M059J (cell line): ENCODE measurements at places on chromosomes 11 and 22.

GRCh38 chr11:121070951-121071845, 29.8 kb upstream of the TECTA start:
- no peak for DNase-seq

- no peak for DNase-seq
These were observed 1.3 kb downstream of the TEF start for GRCh38 chr22:41383085-41383484.

GRCh38 chr22:24319451-24319850, 48.8 kb downstream of the SPECC1L start:
- no peak for DNase-seq

DNA sequence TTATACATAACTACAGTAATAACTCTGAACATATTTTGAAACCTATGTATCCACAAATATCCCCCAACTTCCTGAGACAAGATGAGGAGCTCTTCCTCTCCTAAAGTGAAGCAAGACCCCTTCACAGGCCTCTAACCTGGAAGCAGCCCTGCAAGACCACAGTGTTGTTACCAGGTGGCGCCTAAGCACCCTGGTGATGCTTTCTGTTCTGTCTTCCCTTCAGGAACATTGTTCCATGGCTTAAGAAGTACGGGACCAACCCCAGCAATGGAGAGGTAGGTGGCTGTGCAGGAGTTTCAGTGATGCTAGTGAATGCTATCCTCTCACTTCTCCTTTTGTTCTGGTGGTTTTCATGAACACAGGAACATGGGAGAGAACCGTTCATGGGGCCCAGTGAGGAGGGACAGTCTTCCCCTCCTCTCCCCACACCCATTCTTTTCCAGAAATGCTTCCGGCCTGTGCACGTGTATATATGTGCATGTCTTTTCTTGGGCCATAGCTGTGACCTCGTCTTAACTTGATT, 6.4 kb downstream of the PPIL2 start:
- DNase-seq, result no peak

DNA sequence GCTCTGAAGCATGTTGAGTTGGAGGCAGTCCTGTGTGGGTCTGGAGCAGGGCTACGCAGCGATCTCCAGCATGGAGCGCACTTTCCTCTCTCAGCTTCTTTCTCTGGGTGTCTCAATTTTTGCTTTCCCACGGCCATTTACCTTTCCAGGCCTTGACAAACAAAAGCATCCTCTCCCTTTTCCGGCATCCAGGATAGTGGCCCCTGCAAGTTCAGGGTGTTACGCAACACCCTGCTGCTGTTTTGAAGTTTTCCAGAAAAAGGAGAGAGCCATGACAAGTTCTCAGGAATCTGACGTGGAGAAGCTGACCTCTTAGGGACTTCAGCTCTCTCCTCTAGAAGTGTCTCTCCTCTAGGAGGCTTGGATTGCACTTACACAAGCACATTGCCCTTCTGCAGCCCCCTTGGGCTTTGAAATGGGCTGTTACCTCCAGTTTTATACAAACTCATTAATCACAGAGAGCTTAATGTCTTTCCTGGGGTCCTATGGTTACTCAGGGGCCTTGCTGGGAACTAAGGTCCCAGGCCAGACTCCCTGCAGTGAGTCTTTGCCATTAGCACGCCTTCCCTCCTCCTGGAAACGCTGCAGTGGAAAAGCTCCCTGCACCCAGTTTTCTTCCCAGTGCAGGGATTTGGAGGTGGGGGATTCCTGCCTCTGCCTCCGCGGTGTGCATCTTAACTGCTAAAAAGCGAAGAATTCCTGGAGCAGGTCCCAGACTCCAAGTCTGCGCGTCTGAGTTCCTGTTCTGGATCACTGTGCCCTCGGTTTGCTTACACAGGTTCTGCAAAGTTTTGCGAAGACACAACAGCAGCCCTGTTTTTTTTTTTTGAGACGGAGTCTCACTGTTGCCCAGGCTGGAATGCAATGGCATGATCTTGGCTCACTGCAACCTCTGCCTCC, 80.4 kb downstream of the BARX2 start:
- DNase-seq, result no peak
